ENCODE measurements at places on chromosomes 11 and 22.
A peak's percentile ranks its signal among the peaks of the same experiment; 100 is the strongest.

DNA sequence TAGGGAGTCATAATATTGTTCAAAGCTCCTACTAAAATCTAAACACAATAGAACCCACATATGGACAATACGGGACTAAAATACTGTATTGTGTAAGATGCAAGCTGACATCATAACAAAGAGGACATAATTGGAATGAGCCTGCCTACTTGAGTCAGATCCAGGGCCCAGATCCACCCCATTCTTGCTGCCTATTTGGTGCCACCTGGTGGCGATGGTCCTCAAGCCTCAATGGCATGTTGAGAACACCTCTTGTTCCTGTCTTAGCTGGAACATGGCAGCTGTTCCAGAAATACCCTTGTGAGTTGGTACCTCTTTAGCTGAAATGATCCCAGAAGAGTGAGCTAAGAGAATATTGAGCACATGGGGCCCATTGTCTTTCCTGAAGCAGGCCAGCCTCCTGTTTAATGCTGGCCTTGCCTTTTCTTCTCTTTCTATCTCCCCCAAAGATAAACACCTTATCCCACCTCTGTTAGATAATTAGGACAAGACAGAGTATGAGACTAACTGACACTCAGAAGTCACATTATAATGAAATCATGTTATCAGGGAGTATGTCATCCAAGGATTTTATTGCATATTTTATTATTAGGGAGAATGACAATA is 680.9 kb upstream of the ANO5 start:
- DNase-seq, result no peak

DNA sequence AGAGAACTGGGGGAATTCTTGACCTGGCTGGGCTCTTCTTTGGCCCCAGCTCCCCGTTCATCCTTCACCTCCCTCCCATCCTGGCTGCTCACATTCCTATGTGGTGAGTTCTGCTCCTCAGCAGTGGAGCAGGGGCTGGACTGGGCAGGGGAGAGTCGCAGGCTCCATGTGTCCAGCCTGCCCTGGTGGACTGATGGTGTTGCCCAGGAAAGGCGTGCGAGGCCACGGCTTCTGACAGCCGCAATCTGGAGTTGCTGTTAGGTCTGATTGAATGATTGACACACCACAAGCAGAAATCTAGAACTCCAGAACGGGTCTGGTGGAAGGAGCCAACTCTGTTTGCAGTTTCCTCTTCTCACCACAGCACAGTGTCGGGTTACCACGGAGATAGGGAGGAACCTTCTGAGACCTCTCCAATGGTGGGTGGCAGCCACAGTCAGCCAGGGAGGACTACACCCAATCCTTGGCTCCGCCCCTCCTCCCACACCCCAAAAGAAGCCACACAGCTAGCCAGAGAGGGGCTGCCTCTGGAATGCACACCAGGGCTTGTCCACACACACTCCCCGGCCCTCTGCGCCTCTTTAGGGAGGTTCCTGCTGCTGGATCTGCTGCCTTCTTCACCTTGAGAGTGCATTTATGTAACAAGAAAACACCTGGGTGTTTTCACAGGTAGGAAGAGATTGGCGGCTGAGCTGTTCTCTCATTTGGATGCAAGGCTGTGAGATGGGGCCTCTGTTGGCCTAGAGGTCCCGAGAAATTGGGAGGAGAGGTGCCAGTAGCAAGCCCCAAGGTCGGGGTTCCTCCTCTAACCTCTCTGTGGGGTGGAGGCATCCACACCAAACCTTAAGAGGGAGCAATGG is 56.4 kb upstream of the CD44 start:
- DNase-seq, result peak; percentile 94

DNA sequence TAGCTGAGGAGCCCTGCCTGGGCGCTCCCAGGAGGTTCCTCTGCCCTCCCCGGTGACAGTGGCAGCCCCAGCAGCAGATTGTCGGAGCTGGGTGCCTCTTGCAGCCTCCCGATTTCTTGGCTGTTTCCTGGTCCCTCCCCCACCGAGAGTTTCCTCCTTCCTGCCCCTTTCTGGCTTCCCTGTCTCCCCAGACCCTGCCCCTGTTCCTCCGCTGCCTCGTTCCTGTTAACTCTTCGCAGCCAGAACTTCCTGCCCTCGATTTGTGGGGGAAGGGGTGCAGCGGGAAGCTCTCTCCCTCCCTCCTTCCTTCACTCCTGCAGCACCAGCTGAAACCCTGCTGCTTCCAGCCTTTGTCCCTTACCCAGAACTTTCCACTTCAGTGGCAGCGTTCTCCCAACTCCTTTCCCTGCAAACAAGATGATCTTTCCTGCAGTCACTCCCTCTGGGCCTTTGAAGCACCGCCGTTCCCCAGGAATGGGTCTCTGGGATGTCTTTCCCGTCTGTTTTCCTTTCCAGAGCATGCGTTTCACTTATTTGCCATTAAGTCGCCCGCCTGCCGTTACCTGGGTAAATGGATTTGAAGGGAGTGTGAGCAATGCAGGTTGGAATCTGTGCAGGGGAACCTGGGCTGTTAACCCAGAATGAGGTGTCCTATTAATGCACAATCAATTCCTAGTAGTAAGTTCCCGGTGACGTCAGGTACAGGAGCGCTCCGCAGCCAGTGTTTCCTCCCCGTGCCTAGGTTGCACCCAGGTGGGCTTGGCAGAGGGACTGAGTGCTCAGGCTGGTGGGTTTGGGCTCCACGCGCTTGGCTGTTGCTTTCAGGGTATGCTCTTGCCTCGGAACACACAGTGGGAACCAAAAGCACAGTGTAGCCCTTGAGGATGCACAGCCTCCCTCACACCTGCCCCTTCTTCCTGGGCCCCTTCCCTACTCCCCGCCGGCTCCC is 4.3 kb downstream of the GRK2 start:
- peak; percentile 31 for DNase-seq

DNA sequence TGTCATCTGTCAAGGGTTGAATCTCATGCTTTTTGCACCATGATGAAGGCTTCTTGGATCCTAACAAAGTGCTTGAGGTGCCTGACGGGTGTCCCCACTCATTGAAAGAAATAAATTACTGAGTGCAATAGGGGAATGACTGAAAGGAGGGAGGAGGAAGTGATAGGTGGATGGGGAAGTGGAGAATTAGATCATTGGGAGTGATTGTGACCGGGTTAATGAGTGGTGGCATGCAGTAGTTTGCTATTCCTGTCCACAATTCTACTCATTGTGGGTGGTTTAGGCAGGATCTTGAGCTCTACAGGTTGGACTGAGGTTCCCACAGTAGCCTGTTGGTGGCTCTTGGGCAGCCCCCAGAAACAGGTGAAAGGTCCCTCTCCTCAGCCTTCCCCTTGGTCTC is 44.3 kb downstream of the THAP12 start:
- DNase-seq, result no peak

DNA sequence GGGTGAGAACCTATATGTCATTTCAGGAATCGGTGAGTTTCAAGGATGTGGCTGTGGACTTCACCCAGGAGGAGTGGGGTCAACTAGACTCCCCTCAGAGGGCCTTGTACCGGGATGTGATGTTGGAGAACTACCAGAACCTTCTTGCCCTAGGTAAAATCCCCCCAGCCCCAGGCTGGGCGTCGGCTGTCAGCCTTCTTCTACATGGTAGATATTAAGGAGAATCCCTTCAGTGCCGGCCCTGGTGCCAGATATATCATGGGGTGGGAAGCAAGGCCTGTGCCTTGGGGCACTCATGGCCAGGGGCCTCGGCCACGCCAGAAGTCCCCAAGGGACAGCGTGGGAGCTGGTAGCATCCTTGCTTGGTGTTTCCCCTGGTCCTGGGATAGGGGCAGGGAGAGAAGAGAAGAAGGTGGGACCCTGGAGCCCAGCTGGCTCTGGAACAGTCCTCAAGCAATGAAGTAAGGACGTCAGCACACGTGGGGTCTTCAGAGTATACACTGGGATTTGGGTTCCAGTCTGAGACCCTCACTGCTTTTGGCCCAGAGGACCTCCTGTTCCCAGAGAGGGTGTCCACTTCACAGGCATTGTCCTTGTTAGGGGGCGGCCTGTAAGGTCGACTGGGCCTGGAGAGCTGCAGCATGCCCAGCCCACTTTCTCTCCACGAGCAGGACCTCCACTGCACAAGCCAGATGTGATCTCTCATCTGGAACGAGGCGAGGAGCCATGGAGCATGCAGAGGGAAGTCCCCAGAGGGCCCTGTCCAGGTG is 6.8 kb downstream of the ZNF74 start:
- DNase-seq, result no peak

DNA sequence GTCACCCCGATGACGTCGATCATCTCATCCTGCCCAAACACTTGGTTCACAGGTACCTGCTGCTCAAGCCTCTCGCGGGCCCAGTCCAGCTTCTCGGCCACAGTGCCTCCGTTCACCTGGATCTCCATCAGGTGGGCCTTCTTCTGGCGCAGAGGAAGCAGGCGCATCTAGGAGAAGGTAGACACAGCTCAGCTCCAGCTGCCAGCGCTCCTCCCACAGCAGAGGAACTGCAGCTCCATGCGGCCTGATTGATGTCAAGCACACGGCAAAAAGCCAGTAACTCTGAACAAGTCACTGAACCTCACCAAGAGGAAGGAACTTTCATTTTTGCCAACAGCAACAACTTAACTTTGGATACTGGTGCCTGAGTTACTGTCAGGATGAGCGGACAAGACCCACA is 4.0 kb downstream of the RPL3 start:
- DNase-seq, result no peak

- no peak for DNase-seq
Measured at GRCh38 chr11:85955531-85955930, 100.3 kb downstream of the CCDC83 start.

- DNase-seq, result no peak
Measured at GRCh38 chr11:71207563-71207962, 44.8 kb downstream of the SHANK2 start.

DNA sequence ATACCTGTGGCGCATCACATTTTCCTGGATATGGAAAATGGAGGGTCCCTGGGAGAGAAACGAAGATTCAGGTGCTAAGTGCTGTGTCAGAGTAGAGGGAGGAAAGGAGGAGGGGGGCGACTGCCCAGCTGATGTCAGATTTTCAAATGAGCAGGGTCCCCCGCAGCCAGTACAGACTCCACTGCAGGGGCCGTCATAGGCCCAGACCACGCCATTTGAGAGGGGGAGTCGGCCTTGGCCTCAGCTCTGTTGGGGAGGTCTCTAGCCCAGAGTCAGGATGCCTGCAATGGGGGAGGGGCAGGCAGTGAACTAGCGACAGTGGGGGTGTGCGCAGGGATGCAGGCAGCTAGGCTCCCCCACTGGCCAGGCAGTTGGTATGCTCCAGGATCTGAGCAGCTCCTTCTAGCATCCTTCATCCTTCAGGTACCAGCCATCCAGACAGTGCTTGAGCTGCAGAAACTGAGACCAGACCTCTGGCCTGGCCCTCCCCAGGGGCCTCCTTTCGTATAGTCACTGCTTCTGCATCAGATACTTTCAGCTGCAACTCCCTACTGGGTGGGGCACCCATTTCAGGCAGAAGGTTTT is at the start of the genes BSCL2 and GNG3:
BSCL2 (minus strand) TSS at position 148 of the 585 bp plus-strand sequence. CDS start 229 bp downstream, outside the sequence.
GNG3 (plus strand) TSS at position 400 of the 585 bp plus-strand sequence. CDS start 620 bp downstream, outside the sequence.
- DNase-seq, result no peak

DNA sequence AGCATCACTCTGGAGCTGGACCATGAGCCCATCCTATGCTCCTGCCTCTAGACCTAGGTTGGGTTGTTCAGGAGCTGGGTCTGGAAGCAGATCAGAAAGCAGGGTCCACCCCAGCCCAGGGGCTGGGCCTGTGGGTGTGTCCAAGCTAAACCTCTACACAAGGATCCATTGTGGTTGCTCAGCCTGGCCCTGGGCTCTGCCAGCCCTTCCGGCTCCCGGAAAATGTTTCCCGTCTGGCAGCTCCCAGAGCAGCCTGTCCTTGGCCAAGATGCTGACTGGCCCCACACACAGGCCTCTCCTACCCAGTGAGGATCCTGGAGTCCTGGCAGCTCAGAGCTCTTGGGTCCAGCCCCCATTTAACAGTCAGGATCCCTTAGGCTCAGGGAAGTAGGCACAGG is 35.3 kb upstream of the FCHSD2 start:
- no peak for DNase-seq

DNA sequence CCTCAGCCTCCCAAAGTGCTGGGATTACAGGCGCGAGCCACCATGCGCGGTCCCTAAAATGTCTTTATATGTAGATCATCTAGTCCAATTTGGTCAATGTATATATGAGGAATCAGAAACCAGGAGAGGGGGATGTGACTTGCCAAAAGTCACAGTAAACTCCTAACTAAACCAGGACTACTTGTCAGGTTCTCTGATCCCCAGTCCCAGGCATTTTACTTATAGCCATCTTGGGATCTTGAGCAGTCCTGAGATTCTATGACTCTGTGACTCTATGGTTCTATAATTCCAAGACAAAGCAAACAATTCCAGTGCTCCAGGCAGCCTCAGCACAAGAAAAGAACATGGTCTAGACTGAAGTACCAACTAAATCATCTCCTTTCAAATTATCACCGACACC is at the start of gene MS4A5:
MS4A5 (plus strand) TSS at position 301 of the 400 bp plus-strand sequence. CDS start 103 bp downstream, outside the sequence.
- no peak for DNase-seq

DNA sequence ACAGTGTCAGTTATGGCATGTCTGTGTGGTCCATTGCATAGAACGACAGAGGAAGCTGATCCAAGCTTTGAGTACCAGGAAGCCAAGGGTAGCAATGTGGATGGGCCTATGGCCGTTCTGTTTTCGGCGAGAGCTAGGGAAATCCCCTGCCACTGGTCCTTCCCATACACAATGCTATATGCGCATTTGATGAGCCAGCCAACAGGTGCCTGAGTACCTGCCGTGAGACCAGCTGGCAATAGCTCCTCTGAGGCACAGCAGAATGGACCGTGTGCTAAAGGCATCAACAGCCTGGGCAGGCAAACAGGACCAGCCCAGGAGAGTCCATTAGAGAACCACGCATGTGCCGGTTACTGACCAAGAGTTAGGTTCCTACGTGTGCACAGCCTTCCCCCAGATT is 753.0 kb downstream of the NTM start:
- no peak for DNase-seq

GRCh38 chr22:17597217-17597616 is 31.3 kb downstream of the ATP6V1E1 start:
- DNase-seq, result no peak

GRCh38 chr11:16037179-16037578 is 319.2 kb downstream of the SOX6 start:
- no peak for DNase-seq

GRCh38 chr11:125382314-125382791 is 113.7 kb downstream of the FEZ1 start:
- DNase-seq, result no peak

DNA sequence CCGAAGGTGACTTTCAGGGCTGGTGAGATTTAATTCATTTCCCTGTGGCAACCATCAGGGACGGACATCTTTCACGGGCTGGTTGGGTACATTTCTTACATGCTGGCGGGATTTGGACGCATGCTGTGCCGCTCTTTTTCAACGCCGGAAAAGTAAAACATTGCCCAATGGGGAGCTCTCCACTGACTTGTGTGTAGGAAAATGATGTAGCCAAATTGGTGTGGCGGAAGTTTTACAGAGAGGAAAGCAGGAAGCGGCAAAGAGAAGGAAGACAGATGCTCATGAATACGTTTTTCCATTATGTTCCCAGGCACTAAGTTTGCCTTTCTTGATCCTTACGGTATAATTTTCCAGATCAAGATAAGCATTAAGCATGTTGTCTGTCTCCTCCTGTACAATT is 375.8 kb downstream of the NTM start:
- no peak for DNase-seq

GRCh38 chr11:119832202-119832935 is 103.4 kb upstream of the NECTIN1 start:
- no peak for DNase-seq

- no peak for DNase-seq
Measured at GRCh38 chr11:3171931-3172560, 6.9 kb upstream of the OSBPL5 start.
